Activated CD4-positive, alpha-beta memory T cell treated with anti-CD3 and anti-CD28 coated beads, Interleukin-2, amount 10 ng/mL, durations not matched to agents 7 days and 5 days (primary cell): ENCODE measurements at places on chromosomes 2 and 18. TPM values are rescaled to one million over a fixed set of nuclear protein-coding genes. Genes with fewer than 3 reads are reported as not detected.

Gene RAB27B
- 5.0 TPM for total RNA-seq

Gene TMSB10
- 5,768 TPM for total RNA-seq

Gene AQP12B
- not detected for total RNA-seq

Gene NT5C1B
- total RNA-seq: not detected

Gene AMER3
- total RNA-seq: not detected

Gene RNASEH1
- 21.3 TPM for total RNA-seq

Gene GPR45
- total RNA-seq: not detected

Gene UGT1A3
- not detected for total RNA-seq

Gene RSAD2
- 120 TPM for total RNA-seq

Gene SLC23A3
- 2.3 TPM for total RNA-seq

Gene KCNE4
- total RNA-seq: not detected

Gene LIMS4
- 3.3 TPM for total RNA-seq

Gene GLI2
- total RNA-seq: 0.75 TPM

Gene NYAP2
- total RNA-seq: not detected

DNA sequence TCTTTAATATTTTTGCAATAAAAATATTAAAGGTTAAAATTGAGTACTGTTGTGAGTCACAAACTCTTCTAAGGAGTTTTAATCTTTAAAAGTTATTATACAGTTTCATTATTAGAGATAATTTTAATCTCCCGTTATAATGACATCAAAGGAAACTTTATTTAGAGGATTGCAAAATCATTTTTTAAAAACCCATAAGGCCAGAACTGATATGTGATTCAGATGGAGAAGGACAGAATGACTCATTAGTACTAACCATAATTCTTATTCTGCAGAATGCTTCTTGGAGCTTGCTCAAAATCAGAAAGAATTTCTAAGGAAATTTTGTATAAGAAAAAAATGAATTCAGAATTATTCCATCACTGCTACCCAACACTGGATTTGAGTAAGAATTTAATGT, 12.5 kb upstream of the HNRNPLL start:
- DNase-seq: no peak

GRCh38 chr2:69952336-69953115, 8.9 kb downstream of the ASPRV1 start:
- DNase-seq: no peak

- no peak for DNase-seq
These were observed 105.4 kb upstream of the CNGA3 start for GRCh38 chr2:98240786-98241398.

DNA sequence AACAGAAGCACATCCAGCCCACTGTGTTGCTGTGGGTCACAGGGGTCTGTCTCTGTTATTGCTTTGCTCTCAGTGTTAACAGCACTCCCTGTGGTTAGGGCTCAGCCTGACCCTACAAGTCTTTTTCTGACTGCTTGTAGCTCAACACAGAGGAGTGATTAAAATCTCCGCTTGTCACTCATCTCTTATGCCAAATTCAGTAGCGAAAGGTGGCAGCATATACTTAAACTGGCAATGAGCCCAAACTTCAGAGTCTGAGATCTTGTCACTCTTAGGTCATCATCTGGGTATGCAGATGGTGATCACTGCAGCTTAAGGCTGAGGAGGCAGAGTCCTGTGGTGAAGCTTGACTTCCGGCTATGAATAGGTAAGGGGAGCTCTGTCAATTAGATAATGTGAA, 63.3 kb upstream of the CSRNP3 start:
- no peak for DNase-seq

DNA sequence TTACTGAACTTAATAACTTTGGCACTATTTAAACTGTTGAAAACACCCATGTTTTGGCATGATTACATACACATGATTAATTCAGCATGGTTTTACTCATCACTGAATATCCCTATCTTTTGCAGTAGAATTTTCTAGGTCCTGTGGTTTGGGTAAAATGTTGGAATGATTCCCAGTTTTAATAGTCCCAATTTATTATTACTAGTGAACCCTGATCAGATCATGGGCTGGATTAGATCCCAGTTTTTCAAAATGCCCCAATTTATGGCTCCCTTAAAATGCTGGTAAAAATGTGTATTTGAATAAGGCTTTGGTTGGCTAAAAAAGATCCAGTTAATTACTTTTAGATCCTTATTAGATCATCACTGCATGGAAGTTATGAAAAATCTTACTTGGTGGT, 273.6 kb upstream of the NRP2 start:
- no peak for DNase-seq

DNA sequence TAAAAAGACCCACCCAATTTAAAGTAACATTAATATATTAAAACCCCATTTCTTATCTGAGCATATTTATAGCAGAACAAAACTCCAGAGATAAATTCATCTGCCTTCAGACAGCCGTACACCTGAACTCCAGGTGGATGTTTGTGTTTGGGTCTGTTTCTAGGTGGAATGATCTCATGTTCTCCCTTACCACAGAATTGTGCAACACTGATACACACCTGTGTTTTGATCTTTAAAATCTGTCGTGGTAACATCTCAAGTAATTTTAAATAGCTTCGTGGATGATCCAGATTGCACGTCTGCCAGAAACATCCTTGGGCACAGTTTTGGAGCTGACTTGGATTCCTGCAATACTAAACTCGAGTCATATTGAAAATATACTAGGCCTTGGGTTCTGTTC, 207.5 kb upstream of the FOSL2 start:
- no peak for DNase-seq

GRCh38 chr2:24893934-24894333, 26.1 kb downstream of the ADCY3 start:
- DNase-seq: no peak

DNA sequence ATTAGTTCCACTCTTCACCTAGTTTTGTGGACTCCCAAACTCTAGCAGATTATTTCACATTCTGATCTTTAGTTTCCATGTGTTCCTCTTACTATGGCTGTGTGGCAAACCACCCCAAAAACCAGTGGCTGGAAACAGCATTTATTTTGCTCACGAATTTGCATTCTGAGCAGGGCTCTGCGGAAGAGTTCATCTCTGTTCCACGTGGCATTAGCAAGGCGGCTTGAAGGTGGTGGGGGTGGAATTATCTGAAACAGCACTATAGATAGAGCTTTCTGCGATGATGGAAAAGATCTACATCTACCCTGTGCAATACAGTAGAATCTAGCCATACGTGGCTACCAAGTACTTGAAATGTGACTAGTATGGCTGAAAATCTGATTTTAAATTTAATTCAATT, 5.9 kb downstream of the TWSG1 start:
- no peak for DNase-seq

GRCh38 chr2:208556983-208557484, 150.4 kb downstream of the PTH2R start:
- no peak for DNase-seq

- DNase-seq: no peak
These were observed 7.3 kb upstream of the MTLN start for GRCh38 chr2:110219496-110220189.

- no peak for DNase-seq
These were observed 82.9 kb downstream of the NUP35 start for GRCh38 chr2:183207110-183207509.

- no peak for DNase-seq
These were observed 1.3 kb upstream of the SP3 start for GRCh38 chr2:173966274-173967098.

DNA sequence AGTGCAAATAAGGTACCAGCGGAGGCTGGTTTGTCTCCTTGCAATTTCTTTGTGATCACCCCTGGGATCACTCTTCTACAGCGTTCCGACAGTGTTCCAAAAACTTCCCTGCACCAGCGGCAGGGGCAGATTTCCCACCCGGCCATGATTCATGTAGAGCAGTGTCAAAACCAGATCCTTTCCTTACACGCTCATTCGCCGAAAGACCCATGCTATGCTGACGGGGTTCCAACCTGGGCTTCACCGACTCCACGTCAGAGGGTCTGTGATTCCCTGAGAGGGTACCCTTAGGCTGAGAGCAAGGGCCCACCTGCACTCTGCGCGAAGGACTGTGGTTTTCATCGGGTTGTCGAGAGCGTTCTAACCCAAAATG, 423 bp upstream of the TTC27 start:
- no peak for DNase-seq

DNA sequence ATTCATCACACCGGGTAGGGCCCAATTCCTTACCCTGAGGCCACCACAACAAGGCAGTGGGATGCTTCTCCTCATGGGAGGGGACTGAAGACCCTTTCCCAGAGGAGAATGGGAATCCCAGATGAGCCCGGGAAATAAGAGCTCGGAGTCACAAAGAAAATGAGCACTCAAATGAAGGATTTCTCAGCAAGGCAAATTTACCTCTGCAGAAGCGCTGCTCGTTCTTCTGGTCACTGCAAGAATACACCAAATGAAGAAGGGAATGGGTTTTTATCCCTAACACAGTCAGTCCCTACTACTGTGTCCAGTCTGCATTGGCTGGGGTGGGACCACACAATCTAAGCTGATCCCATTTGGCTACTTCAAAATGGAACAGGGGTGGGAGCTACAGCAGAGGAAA, 35.7 kb upstream of the TRAPPC8 start:
- DNase-seq: no peak

GRCh38 chr2:120243211-120243610, 9.4 kb upstream of the RALB start:
- DNase-seq: no peak

- no peak for DNase-seq
These were observed 248.7 kb downstream of the ZNF385B start for GRCh38 chr2:179612591-179613298.

DNA sequence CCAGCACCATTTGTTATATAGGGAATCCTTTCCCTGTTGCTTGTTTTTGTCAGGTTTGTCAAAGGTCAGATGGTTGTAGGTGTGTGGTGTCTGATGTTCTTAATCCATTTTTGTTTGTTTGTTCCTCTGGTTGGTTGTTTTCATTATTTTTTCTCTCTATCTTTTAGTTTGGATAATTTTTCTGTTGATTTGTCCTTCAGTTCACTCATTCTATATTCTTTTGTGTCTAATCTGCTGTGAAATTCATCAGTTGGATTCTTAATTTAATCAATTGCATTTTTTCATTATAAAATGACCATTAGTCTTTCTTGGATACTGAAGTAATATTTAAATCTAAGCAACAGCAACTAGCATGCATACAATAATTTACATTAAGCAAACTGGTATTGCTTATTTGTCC, 206.7 kb upstream of the TRIB2 start:
- no peak for DNase-seq

GRCh38 chr18:26708806-26709716, 156.4 kb downstream of the AQP4 start:
- DNase-seq: no peak

DNA sequence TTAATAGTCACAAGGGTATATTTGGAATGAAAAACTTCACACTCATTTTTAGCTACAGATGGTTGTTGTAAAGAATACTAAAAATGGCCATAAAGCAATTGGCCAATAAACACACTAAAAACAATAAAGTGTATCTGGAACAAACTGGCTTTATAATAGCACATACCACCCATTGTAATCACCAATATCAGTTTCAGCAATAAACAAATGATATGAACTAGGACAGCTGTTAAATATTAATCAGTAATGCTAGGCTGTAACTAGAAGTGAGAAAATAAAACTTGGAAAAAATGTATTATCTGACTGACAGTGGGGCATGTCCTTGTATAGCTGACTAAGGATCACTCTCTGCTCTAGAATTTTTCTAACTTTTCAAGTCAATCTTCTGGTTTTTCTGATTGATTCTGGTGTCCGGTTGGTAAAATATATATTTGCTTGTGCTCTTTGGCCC, 312.5 kb downstream of the RND3 start:
- DNase-seq: no peak

DNA sequence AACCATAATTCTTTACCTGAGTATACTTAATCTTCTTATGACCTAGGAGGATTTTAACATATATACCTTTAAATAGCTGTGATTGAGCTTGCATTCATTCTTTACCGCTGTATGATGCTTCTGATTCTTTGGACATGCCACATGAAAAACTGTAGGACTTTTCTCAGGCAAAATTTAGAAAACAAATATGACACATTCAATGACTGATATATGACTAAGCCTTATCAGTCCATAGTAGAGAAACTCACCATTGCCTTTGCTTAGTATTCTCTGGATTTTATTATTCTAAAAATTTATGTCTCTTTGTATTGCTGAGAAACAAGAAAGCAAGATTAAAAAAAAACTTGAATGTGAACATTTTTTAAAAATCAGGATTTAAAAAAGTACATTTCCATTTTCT, 3.7 kb downstream of the FAM171B start:
- DNase-seq: no peak

DNA sequence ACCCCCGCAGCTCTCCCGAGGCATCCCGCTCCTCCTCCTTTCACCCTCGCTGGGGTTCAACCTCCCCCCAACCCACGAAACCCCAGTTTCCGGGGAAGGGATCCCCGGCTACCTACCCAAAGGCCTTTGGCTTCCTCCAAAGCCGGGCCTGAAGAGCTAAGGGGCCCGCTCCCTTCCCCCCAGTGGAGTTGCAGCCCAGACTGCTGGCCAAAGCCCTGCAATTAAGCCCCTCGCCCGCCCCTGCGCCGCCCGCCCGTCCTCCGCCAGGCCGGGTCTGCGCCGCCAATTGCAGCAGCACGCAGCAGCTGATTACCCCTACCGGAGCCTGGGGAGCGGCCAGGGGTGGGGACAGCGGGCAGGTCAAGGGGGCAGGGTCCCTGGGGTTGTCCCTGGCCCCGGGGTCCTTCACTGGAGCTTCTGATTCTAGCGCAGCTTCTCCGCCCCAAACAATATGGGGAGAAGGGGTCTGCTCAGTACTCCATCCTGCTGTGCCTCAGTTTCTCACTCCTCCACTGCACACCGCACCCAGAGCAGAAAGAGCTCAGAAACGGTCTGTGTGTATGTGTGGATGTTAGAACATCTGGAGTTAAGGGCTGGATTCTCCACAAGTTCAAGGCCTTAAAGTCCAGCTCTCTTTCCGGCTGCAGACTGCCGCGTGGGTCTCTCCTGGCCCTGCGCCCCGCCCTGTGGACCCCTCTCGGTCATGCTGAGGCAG, 16.9 kb downstream of the WNT10A start:
- no peak for DNase-seq

- DNase-seq: no peak
These were observed 138.9 kb upstream of the ERBB4 start for GRCh38 chr2:212677466-212677865.

DNA sequence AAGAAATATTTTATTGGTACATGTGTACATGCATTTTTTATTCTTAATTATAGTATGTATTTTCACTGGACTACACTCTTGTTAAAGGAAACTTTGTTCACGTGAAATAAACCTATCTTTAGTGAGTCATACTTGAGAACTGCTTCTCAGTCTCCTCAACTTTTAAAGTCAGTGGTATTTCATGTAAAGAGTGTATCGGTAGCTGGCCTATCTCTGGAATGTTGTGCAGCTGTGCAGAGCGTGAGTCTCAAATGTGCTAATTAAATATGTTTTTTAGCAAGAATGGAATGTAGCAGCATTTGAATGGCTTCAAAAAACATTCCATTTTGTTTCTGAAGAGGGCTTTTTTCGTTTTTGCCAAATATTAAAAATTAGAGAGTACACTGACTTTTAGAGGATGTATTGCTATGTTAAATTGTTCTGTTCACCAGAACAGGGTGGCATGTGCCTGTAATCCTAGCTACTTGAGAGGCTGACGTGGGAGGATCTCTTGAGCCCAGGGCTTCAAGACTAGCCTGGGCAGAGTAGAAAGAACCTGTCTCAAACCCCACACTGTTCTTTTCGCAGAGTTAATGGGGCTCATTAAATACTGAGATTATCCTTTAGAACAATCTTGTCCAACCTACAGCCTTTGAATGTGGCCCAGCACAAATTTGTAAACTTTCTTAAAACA, 14.3 kb downstream of the SPTBN1 start:
- no peak for DNase-seq

GRCh38 chr2:112621790-112622527, 23.8 kb upstream of the SLC20A1 start:
- no peak for DNase-seq

- peak; percentile 19 for DNase-seq
These were observed 284.5 kb downstream of the MTX2 start for GRCh38 chr2:176553685-176554100.
